ENCODE measurements at places on chromosomes 2 and 18.

GRCh38 chr2:234812851-234813250 is 139.0 kb upstream of the SH3BP4 start:
- DNase-seq = no peak

DNA sequence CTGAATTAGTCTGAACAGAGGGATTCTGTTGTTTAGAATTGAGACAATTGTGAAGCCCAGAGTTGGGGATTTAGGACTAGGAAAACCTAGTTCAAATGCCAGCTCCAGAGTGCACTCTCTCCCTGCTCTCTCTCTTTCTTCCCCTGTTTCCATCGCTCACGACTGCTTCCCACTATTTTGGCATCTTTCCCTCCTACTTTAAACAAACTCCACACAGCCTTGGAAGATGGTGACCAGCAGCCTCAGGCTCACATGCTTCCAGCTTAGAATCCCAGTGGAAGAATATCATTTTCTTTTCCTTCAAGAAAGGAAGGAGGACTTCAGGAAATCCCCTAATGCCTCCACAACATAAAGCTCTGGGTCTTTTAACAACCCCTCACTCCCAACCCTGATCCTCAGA is 6.1 kb upstream of the DNMT3A start:
- DNase-seq = peak; percentile 28

DNA sequence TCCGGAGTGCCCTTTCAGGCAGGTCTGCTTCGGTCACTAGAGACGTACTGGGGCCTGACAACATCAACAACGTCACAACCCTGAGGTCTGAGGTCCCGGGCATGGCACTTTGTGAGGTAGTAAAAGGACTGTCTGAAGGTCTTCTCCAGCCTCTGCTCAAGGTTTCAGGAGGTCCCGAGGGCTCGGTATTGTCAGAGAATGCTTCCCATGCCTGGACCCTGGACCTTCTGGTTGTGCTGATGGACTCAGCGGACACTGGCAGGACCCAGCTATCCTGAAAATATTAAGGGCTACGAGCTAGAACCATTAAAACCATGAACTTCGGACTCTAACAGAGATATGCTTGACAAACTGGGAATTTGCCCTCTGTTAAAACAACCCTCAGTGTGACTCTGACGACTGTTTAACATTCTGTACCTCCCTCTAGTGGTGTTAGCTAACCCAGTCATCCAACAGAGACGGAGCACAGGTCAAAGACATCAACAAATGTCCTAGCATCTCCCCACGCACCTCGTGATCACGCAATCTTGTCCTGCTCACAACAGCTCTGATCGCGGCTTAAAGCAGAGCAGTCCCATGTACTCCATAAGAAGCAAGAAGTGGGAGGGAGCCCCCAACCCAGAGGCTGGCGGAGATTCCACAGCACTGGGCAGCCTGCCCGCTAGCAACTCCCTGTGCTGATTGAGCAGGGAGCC is 96.5 kb downstream of the CCDC93 start:
- DNase-seq = peak; percentile 7

- DNase-seq = peak; percentile 39
Observed at GRCh38 chr2:10328670-10329579, 26.2 kb downstream of the HPCAL1 start.

DNA sequence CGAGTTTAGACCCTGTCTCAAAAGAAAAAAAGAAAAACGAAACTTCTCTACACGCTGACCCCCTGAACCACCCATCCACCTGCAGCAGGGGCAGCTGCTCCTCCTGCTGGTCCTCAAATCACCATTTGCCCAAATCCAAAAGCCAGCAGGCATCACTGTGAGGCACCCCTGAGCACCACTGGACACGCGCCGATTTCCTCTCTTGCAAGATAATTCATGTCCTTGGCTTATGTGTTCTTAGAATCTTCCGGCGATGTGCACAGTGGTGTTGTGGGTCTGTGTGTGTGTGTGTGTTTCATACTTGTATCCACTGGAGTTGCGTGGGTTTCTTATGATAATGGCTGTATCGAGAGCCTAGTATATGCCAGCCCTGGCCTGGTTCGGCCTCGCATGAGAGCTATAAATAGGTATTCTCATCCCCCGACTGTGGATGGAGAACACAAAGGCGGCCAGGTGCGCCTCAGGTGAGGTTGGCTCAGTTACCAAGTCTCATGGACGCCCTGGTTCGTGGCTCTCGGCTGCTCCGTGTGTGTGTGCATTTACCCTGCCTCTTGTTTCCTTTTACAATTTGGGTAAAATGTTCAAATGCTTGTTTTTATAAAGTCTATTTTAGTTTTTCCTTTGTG is 235.5 kb downstream of the HDAC4 start:
- DNase-seq = no peak

DNA sequence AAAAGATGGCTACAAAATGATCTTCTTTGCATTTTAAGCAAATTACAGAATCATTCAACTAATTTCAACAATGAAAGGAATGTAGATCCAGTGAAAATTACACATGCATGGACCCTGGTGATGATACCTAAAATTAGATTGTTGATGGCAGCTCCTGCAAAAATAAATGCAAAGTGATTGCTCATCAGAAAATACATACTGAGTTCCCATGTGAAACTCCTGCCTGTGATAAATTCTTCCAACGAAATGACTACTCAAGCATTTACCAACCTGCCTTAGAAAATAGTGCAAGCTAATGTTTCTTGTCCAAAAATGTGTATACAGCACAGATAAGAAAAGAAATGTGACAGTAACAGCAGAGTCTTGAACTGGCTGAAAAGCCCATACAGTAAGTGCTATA is 300.0 kb upstream of the REV1 start:
- DNase-seq = no peak

DNA sequence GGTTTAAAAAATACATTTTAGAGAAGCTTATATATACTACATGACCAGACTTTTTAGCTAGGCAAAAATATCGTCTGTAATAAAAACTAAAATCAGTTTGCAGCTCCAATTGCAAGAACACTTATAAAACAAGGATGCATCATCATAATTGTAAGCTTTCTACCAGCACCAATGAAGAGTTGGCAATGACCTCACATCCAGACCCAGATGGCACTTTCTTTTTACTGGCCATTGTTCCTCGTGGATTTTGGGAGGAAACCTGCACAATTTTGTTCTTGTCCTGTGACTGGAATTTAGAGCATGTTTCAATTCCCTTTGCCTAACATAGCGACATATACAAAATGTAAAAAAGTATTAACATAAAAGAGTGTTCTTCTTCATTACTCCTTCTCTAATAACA is 174.3 kb downstream of the ZNF521 start:
- no peak for DNase-seq

- DNase-seq = no peak
Observed at GRCh38 chr18:34085140-34085739, 139.5 kb downstream of the NOL4 start.

GRCh38 chr18:58937071-58937886 is 72.6 kb downstream of the ZNF532 start:
- DNase-seq = peak; percentile 56

Data from RPMI7951 (cell line).